MM.1S (cell line): ENCODE measurements at places on chromosomes 1 and 21.

DNA sequence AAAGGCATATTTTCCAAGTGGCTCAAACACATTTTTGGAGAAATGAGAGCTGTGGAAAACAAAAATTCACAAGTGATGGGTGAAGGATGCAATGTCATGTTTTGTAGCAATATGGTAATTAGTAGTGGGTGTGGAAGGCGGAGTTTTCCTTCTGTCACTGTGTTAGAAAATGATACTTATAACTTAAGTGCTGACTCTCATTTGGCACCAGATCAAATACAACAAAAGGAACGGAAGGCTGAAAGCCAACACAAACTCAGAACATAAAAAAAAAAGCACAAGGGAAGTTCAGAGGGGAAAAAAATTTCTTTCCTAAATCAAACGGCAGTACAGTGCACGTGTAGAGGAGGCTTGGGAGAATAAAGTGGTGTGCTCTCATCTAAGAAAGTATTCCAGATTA, at the start of gene TNFSF18:
Gene TNFSF18, minus strand, starts transcription at position 77 of the 400 bp plus-strand sequence. Its CDS starts 45 bp downstream, at position 32.
- H3K4me1 ChIP-seq: no peaks in the 10 kb centered on the region
- H3K4me3 ChIP-seq: no peak within 1 kb of the TSS
- DNase-seq: no peak
- H3K36me3 ChIP-seq: no peaks in the 10 kb centered on the region

DNA sequence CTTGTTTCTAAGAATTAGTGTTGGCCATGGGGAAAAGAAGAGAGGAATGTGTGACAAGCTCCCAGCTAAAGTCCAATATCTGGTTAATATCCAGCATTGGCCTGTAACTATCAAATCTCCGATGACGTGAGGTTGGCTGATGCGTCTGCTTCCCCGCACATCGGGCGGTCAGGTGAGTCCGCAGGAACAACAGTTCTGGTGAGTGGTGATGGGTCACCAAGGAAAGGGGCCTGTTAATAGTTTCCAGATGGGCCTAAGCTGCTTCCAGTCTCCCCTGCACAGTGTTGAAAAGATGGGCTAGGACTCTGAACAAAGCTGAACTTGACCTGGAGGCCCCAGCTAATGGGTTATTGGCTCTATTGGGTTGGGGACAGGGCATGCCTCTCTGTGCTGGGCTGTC, 193.1 kb upstream of the EDN2 start:
- H3K27ac ChIP-seq: no peak overlapping the region
- no peaks in the 10 kb centered on the region for H3K36me3 ChIP-seq
- H3K4me1 ChIP-seq: peaks cover 34% of the 10 kb centered on the region
- H3K27me3 ChIP-seq: no peaks in the 10 kb centered on the region
- no peak for DNase-seq

DNA sequence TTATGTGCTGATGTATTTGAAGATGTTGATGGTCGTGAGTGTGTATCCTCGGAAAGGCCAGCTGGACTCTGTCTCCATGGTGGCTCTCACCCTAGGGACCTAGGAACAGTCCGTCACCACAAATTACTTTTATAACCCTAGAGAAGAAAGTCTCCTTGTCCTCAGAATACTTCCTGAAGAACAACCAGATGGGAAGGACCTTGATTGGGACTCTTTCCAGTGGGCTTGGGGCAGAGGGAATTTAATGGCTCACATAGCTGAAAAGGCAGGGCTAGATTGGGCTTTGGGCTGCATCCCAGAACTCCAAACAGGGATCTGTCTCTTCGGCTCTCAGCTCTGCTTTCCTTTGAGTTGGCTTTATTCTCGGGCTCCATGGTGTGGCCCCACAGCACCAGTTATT, 90.8 kb downstream of the TBX19 start:
- H3K27me3 ChIP-seq: no peaks in the 10 kb centered on the region
- H3K27ac ChIP-seq: no peak overlapping the region

GRCh38 chr1:43422995-43423671, 30.6 kb downstream of the HYI start:
- no peak overlapping the region for H3K4me3 ChIP-seq
- no peak for DNase-seq
- H3K27ac ChIP-seq: no peak overlapping the region
- H3K4me1 ChIP-seq: no peaks in the 10 kb centered on the region

DNA sequence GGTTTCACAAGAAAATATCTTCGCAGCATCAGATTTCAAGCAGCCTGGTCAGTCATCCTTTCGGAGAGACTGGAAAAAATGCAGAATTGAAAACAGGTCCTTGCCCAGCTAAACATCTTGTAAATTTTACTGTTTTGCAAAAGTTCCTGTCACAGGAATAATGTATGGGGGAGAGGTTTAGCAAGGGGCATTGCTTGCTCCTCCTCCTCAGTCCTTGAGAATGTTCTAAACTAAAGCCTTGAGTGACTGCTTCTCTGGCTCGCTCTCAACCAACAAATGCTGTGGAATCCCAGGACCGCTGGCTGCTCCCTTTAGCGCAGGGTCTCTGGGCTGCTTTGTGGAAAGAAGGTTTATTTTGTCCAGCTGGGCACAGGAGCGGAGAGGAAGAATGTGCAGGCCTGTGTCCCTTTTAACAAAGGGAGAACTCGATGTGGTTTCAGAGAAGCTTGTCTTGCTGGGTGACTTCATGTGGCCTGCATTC, 33.6 kb upstream of the FHAD1 start:
- H3K36me3 ChIP-seq: no peaks in the 10 kb centered on the region
- no peak overlapping the region for H3K27ac ChIP-seq
- peaks cover 3% of the 10 kb centered on the region for H3K4me1 ChIP-seq
- H3K27me3 ChIP-seq: no peaks in the 10 kb centered on the region
- no peak overlapping the region for H3K4me3 ChIP-seq

- DNase-seq: no peak
- H3K27me3 ChIP-seq: no peaks in the 10 kb centered on the region
- no peak overlapping the region for H3K4me3 ChIP-seq
Observed at GRCh38 chr21:46253610-46254124, 25.1 kb upstream of the LSS start.

DNA sequence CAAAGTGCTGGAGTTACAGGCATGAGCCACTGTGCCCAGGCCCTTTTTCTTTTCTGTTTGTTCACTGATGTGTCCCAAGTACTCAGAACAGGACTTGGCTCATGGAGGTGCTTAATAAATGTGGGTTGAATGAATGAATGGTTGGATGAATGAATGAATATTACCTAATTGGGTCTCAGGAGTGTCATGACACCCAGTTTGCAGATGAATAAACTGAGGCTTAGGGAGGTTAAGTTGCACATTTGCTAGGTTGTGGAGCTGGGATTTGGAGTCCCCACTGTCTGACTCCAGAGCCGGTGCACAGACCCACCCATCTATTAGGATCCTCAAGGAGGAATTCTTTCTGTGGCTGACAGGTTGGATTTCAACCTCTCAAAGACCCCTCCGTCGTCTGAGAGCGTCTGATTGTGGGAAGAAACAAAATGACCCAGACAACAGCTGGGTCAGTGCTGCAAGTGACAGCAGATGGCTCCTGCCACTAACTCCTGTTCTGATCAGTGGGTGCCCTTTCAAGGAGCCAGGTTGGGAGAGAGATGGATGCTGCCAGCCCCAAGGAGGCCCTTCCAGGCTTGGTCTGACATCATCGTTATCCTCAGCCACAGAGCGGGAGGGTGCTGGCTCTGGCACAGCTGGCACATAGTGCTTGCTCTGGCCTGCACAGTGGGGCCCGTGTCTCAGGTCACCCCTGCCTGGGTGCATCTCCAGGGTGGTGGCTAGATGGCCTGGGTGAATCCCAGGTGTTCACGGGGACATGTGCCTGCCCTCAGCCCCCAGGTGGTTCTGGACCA, 24.2 kb downstream of the ARHGEF10L start:
- H3K36me3 ChIP-seq: no peaks in the 10 kb centered on the region
- H3K27me3 ChIP-seq: peaks cover 87% of the 10 kb centered on the region
- no peak overlapping the region for H3K27ac ChIP-seq
- H3K4me3 ChIP-seq: no peak overlapping the region
- DNase-seq: no peak

DNA sequence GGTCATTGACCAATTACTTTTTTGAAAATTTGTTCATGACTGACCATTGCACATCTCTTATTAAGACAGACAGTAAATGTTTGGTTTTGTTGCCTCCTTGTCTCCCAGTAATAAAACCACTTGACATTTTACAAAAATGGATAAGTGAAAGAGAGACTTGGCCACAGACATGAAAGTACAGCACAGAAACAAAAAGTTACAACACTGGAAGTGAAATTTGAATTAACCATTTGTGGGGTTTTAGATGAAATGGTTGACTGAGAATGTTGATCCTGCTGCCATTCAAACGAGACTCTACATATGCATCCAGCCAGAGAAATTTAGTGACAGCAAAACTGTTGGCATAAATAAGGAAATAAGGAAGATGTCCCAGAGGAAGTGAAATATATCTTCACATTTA, 79.3 kb upstream of the B3GALT2 start:
- peaks cover 11% of the 10 kb centered on the region for H3K4me1 ChIP-seq
- no peaks in the 10 kb centered on the region for H3K36me3 ChIP-seq
- H3K27me3 ChIP-seq: no peaks in the 10 kb centered on the region
- DNase-seq: peak; percentile 23
- no peak overlapping the region for H3K27ac ChIP-seq
- no peak overlapping the region for H3K4me3 ChIP-seq

DNA sequence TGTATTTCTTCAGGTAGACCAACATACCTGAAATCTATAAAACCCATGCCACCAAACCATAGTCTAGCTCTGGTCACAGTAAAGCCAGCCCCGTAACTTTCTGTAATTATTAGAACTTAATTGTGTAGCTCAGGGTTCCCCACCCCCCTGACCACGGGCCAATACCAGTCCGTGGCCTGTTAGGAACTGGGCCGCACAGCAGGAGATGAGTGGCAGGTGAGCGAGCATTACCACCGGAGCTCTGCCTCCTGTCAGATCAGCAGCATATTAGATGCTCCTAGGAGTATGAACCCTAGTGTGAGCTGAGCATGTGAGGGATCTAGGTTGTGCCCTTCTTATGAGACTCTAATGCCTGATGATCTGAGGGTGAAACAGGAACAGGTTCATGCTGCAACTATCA, 14.6 kb downstream of the TENT5C start:
- H3K27me3 ChIP-seq: no peaks in the 10 kb centered on the region
- DNase-seq: peak; percentile 51
- H3K4me3 ChIP-seq: peak overlapping the region; percentile 94
- H3K36me3 ChIP-seq: peaks cover 6% of the 10 kb centered on the region; the same call in 1 of the 2 replicates

- no peaks in the 10 kb centered on the region for H3K4me1 ChIP-seq
- no peaks in the 10 kb centered on the region for H3K27me3 ChIP-seq
- H3K27ac ChIP-seq: no peak overlapping the region
- H3K4me3 ChIP-seq: no peak overlapping the region
- DNase-seq: no peak
Observed at GRCh38 chr1:43101061-43101460, 71.0 kb downstream of the EBNA1BP2 start.

GRCh38 chr1:181430015-181430885, 53.1 kb upstream of the CACNA1E start:
- H3K4me3 ChIP-seq: no peak overlapping the region
- no peak overlapping the region for H3K27ac ChIP-seq
- H3K4me1 ChIP-seq: no peaks in the 10 kb centered on the region
- no peaks in the 10 kb centered on the region for H3K27me3 ChIP-seq

GRCh38 chr21:27513016-27513415, 546.1 kb upstream of the ADAMTS5 start:
- no peaks in the 10 kb centered on the region for H3K36me3 ChIP-seq
- DNase-seq: no peak
- H3K27ac ChIP-seq: no peak overlapping the region
- no peak overlapping the region for H3K4me3 ChIP-seq

DNA sequence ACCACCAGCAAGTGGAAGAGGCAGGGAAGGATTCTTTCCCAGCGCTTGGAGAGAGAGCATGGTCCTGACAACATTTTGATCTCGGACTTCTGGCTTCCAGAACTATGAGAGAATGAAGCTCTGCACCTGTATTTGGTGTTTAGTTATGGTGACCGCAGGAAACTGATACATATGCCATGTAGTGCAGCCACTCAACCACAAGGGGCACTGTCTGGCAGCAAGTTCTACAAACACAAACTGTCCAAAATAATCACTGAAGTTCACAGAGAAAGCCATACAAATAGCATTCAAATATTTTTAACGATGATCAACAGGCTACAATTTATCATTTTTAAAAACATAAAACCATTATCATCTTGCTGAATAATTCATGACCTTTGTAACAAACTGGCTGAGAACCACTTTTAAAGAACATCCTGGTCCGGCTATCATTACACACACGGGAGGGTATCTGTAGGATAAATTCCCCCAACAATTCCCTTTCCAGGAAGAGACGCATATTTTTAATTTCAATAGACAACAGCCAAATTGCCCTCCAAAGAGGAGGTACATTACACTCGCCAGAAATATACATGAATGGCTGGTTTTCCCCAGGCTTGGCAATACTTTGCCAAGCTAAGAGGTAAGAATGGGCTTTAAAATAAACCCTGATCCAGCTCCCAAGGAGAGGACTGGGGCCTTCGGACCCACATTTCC, 9.2 kb upstream of the CBR3 start:
- H3K27ac ChIP-seq: no peak overlapping the region
- no peaks in the 10 kb centered on the region for H3K27me3 ChIP-seq
- no peak overlapping the region for H3K4me3 ChIP-seq
- no peaks in the 10 kb centered on the region for H3K36me3 ChIP-seq

DNA sequence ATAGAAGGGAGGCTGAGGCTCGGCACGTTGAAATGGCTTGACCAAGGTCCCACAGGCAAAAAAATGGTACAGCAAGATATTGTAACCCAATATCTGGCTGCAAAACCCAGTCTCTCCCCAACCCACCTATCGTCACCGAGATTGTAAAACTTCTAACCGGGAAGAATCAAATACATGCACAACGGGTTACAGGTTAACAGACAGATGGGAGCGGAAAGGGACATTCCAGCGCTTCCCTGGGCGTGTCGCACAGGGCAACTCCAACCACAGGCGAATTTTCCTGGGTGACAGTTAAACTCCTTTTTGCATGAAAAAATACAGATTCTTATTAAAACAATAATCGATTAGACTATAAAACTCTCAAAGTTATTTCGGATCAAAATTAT, 31.8 kb upstream of the JUN start:
- peak overlapping the region; percentile 65 for H3K4me3 ChIP-seq
- H3K36me3 ChIP-seq: no peaks in the 10 kb centered on the region
- no peaks in the 10 kb centered on the region for H3K27me3 ChIP-seq
- peaks cover 11% of the 10 kb centered on the region for H3K4me1 ChIP-seq

- DNase-seq: peak; percentile 37
- no peaks in the 10 kb centered on the region for H3K36me3 ChIP-seq
- no peaks in the 10 kb centered on the region for H3K27me3 ChIP-seq
- peak overlapping the region; percentile 78; the same call in 1 of the 2 replicates for H3K27ac ChIP-seq
- peaks cover 8% of the 10 kb centered on the region for H3K4me1 ChIP-seq
Observed at GRCh38 chr1:52032124-52032784, 1.4 kb downstream of the KTI12 start.

DNA sequence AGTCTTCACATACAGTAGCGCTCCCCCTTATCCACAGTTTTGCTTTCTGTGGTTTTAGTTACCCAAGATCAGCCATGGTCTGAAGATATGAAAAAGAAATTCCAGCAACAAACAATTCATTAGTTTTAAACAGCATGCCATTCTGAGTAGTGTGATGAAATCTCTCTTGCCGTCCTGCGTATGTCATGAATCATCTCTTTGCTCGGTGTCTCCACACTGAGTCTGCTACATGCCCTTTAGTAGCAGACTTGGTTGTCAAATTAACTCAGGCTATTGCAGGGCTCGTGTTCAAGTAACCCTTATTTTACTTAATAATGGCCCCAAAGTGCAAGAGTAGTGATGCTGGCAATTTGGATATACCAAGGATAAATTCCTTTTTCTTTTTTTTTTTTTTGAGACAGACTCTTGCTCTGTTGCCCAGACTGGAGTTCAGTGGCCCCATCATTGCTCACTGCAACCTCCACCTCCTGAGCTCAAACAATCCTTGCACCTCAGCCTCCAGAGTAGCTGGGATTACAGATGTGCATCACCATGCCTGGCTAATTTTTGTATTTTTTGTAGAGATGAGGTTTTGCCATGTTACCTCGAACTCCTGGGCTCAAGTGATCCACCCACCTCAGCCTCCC, 22.6 kb downstream of the PHACTR4 start:
- no peak for DNase-seq
- no peak overlapping the region for H3K27ac ChIP-seq
- no peaks in the 10 kb centered on the region for H3K27me3 ChIP-seq
- no peak overlapping the region for H3K4me3 ChIP-seq
- no peaks in the 10 kb centered on the region for H3K4me1 ChIP-seq
